ENCODE measurements at places on chromosomes 16 and 17.

DNA sequence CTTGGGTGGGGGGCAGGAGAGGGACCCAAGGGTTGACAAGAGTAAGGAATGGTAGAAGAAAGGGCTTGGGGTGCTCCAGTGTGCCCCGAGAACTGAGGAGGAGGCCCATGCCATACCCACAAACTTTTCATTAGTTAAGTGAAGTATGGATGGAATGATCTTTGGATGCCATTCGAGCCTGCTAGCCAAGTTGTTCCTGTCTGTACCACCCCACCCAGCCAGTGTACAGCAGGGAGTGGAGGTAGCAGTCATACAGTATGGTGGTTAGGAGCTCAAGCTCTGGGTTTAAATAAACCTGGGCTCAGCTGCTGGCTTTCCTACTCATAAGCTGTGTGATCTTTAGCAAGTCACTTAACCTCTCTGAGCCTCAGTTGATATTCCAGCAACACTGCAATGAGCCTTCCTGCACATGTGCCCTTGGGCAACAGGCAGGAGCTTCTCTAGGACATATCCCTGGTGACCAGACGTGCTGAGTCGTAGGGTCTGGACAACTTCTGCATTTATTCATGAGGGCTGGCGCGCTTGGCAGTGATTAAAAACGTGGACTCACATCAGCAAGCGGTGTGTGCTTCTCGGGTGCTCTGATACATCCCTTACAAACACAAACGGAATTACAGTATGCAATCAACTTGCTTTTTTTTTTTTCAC lies 22.9 kb downstream of the ITPRIPL2 start:
- DNase-seq = no peak

DNA sequence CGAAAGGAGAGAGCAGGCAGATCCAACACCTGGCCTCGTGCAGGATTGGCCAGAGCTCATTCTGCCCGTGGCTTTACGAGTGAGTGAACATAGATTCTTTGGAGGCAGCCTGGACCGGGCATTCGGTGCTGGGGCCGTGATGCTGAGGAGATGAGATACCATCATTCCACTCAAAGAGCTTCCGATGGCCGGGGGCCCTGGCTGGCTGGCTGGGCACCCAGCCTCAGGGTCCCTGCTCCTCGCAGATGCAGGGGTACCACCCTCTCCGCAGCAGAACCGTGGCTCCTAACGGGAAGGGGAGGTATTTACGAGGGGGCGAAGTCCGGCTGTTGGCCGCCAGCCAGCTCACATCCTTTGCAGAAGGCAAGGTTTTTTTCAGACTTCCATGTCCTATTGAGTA lies 66.1 kb upstream of the FOXF1 start:
- DNase-seq = no peak

- no peak for DNase-seq
These were observed 15.6 kb upstream of the ABCC1 start for GRCh38 chr16:15933781-15934180.

- DNase-seq = no peak
These were observed 49.6 kb downstream of the KCNJ12 start for GRCh38 chr17:21425736-21426135.

- no peak for DNase-seq
These were observed 318.0 kb downstream of the BCAS3 start for GRCh38 chr17:60995680-60996079.

DNA sequence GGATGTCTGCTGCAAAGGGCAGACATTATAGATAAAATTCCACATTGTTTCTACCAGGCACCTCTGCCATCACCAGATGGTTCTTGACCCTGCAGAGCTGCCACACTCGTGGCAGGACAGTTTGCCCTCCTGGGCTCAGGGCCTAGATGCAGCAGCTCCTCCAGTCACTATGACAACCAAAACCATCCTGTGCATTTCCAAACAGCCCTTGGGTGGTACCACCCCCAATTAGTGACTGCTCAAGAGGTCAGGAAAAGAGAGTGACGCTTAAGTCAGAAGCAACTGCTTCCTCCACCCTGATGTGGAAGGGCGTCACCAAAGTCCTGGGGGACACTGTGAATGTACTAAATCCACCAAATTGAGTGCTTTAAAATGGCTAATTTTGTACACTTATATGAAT lies 109.2 kb downstream of the C16orf95 start:
- DNase-seq = no peak

DNA sequence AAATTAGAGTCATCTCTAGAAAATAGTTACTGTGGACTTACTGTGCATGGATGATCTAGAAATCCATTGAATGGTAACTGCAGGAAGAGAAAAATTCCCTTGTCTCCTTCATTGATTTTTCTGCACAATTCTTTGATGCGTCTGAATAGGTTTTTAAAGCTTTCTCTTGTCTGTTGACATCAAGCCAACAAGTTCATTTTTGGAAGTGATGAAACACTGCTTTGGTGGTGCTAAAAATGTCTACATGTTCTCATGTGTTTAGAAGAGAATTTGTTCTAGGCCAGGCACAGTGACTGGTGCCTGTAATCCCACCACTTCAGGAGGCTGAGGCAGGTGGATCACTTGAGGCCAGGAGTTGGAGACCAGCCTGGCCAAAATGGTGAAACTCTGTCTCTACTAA lies 57.1 kb upstream of the AXIN2 start:
- DNase-seq = no peak

DNA sequence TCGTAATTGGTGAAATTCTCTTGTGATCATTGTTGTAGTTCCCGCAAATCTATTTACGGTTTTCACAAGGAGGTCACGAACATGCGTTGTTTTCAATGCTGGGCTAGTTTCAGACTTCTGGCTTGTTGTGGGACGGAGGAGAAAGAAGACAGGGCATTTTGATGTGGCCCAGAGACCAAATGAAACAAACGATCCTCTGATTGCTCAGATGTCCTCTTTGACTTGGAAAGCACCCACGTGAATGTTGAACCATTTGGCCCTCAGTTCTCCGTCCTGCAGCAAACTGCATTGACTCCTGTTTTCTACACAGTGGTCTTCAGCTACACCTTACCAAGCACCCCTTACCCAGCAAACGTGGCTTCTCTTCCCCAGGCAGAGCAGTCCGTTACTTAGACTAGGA lies 391.0 kb downstream of the WWOX start:
- DNase-seq = no peak

All from NCI-H2171 (cell line).